ENCODE measurements at places on chromosomes 7 and 10.
A peak's percentile ranks its signal among the peaks of the same experiment; 100 is the strongest.

DNA sequence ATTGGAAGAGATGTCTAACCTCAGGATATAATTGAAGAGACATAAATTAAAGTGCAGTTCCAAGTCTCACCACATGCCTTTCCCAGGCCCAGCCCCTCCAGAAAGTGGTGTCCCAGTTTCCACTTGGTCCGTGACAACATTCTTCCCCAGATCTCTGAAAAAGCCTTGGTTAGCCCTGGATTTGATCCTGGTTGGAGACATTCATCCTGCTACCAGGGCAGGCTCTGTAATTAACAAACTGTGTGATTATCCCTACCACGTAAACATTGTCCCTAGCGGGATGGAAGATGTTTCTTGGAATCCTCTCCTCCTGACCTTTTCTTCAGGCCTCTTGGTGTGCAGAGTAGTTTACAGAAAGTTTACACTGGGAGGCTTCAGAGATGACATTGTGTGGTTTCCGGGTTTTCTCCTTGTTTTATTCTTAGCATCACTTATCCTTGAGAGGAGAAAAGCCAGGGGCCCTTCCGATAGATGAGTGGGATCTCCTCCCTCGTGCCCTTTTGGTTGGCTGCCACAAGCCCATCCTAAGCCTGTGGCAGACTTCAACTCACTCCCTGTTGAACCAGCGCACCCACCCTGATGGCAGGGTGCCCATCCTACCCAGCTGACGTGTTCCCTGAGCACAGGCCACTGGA lies 83.8 kb downstream of the COL13A1 start:
- DNase-seq: no peak

DNA sequence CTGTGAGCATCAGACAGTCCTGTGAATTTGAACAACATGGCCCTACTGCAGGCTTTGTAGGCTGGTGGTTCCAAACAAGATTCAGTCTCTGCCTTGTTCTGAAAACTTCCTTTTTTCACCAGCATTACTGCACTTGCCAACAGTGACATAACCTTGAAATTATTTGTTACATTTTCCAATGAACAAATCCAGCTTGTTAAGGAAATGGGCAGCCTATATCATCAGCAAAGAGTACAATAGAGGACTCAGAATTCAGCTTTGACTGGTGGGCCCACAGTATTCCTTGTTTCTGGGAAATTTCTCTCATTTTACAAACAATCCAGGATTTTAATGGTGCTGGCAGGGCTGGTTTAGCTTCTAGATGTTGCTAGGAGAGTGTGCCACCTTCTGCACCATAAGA lies 703.7 kb upstream of the FZD8 start:
- DNase-seq: peak; percentile 28

GRCh38 chr7:30842542-30843451 lies 68.9 kb upstream of the AQP1 start:
- no peak for DNase-seq

- DNase-seq: no peak
Observed at GRCh38 chr7:96739609-96740008, 30.0 kb upstream of the SEM1 start.

DNA sequence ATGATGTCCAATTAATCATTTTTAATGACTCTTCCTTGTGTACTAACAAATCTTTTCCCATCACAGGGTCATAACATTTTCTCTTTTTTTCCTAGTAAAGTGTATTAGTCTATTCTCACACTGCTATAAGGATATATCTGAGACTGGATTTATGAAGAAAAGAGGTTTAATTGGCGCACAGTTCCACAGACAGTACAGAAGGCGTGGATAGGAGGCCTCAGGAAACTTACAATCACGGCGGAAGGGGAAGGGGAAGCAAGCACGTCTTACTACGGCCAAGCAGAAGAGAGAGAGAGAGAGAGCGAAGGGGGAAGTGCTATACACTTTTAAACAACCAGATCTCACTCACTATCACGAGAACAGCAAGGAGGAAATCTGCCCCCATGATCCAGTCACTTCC lies 359.4 kb upstream of the NFE2L3 start:
- no peak for DNase-seq

- no peak for DNase-seq
Observed at GRCh38 chr7:49623943-49624342, 149.5 kb upstream of the VWC2 start.

All from cardiac muscle cell (in vitro differentiated cells and primary cell).